Body of pancreas (tissue), 4 donors: ENCODE measurements at places on chromosomes 13 and 19. TPM values are rescaled to one million over a fixed set of nuclear protein-coding genes. Genes with fewer than 3 reads are reported as not detected.
A peak's percentile ranks its signal among the peaks of the same experiment; 100 is the strongest.

- H3K36me3 ChIP-seq, result no peaks in the 10 kb centered on the region
- DNase-seq, result peak; percentile 65
- H3K4me1 ChIP-seq, result peaks cover 26% of the 10 kb centered on the region
- no peak overlapping the region for H3K27ac ChIP-seq
- H3K4me3 ChIP-seq, result no peak overlapping the region
Measured at GRCh38 chr13:114115191-114115671, 17.2 kb downstream of the RASA3 start.

GRCh38 chr13:24742977-24743376 lies 21.0 kb upstream of the RNF17 start:
- no peak overlapping the region for H3K27ac ChIP-seq
- H3K27me3 ChIP-seq, result no peaks in the 10 kb centered on the region
- H3K4me3 ChIP-seq, result no peak overlapping the region
- H3K36me3 ChIP-seq, result no peaks in the 10 kb centered on the region
- H3K4me1 ChIP-seq, result peaks cover 17% of the 10 kb centered on the region
- no peak for DNase-seq

DNA sequence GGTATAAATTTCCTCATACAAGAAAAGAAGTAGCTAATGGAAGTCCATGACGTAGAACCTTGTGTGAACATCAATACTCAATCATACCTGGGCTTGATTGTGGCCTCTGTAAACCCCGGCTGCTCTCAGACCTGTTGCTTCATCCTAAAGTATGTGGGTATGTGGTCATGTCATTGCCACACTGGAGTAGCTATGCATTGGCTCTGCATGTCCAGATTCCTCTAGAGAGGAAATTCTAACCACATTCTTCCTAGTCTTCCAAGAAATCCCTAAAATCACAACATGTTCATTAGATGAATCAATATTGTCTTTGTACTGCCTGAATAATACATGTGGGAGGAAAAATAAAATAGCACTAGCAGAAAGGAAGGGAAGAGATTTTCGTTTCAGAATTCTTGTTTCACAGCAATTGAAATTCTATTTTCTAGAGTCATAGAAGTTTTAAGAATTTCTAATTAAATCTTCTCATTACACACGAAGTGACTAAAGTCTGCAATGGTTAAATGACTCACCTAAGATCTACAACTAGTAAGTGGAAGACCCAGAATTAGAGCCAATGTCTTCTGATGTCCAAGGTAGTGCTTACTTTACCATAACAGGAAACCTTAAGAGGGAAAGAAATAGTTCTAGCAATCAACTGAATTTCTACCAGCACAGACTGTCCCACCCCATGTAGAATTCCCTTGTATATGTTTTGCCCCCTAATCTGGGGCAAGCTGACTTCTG lies 28.0 kb downstream of the RXFP2 start:
- no peak for DNase-seq
- no peaks in the 10 kb centered on the region for H3K36me3 ChIP-seq
- no peak overlapping the region for H3K27ac ChIP-seq
- no peaks in the 10 kb centered on the region for H3K27me3 ChIP-seq
- H3K4me3 ChIP-seq, result no peak overlapping the region
- H3K4me1 ChIP-seq, result no peaks in the 10 kb centered on the region

DNA sequence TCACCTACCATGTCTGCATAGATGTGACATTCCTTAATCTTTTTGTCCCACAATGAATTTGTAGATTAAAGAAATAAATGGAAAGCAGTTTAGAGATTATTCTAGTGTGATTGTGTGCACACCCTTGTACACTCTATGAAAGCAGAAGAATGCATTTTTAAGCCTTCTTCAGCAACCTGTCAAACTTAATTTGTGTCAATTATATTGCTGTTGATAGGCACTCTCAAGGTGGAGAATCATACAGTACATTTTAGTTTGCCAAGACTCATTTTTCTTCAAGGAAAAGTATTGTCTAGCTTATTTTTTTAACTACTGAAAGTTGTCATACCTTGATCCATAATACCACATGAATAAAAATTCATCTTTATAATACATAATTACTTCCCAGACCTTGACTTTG lies 1898.9 kb downstream of the OLFM4 start:
- no peak for DNase-seq
- no peak overlapping the region for H3K27ac ChIP-seq
- no peaks in the 10 kb centered on the region for H3K36me3 ChIP-seq
- H3K27me3 ChIP-seq, result no peaks in the 10 kb centered on the region

GRCh38 chr19:16087940-16088339 lies 11.6 kb downstream of the TPM4 start:
- peaks cover 39% of the 10 kb centered on the region for H3K4me1 ChIP-seq
- DNase-seq, result no peak
- H3K27ac ChIP-seq, result peak overlapping the region; percentile 89
- H3K36me3 ChIP-seq, result peaks cover 18% of the 10 kb centered on the region
- no peaks in the 10 kb centered on the region for H3K27me3 ChIP-seq

DNA sequence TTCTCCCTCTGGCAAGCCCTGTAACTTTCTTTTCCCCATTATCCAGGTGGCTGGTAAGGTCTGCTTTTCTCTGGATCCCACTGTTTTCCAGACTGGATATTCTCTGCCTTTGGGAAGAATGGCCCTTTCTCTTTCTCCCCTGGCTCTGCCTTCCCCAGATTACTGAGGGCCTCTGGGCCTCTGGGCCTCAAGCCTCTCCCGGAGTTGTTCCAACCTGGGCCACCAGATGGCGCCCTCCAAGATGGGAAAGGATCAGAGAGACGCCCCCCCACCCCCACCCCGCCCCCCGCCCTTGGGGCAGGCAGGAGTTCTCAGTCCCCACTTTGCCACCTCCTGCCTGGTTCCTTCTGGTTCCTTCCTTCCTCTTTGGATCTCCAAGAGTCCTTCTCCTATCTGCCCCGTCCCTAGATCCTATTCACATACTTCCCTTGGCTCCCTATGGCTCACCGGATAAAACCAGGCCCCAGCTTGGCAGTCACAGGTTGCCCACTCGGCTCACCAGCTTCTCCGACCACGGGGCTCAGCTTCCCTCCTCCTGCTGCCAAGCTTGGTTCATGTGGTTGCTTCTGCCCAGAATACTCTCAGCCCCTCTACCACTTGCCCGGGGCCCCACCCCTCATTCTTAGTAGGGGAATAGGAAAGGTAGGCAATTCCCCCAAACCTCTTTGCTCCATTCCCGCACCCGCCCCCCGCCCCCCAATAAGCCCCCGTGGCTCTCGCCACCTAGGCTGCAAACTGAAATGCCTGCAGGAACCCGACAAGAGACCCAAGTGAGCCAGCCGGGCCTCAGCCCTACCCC lies 13.1 kb downstream of the EPS8L1 start:
- H3K36me3 ChIP-seq, result peaks cover 8% of the 10 kb centered on the region
- no peak overlapping the region for H3K4me3 ChIP-seq
- peak; percentile 82 for DNase-seq
- no peaks in the 10 kb centered on the region for H3K27me3 ChIP-seq
- H3K4me1 ChIP-seq, result peaks cover 23% of the 10 kb centered on the region
- no peak overlapping the region for H3K27ac ChIP-seq

DNA sequence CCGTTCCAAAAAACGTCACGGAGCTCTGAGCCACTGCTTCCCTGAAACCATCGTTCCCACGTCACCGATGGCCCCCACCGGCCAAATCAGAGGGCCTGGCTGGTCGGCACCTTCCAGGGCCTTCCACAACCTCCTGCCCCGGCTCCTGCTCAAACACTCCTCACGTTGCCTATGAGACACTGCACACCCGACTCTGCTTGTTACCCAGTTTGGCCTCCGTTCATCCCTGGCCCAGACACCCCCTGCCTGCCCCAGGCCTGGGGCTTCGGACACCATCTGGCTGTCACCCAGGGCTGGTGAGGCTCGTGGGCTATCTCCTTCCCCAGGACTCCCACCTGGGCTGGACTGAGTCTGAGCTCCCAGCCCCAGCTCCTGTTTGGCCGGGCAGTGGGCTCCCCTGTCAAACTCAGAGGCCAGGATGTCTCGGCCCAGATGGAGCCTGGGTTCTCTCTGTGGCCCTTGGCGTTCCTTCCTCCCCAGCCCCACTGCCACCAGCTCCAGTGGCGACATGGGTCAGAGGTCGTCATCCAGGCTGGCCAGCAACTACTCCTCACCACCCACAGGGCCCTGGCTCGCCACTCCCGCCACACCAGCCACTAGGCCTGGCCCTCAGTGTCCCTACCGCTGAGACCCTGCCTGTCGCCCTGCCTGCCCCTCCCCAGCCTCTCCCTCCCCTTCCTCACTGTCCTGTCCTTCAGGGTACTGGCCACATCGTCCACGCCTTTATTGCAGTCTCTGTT lies 17.7 kb downstream of the CERS1 start:
- H3K36me3 ChIP-seq, result no peaks in the 10 kb centered on the region
- no peaks in the 10 kb centered on the region for H3K27me3 ChIP-seq
- H3K4me1 ChIP-seq, result no peaks in the 10 kb centered on the region
- H3K4me3 ChIP-seq, result no peak overlapping the region
- no peak for DNase-seq

- H3K27me3 ChIP-seq, result no peaks in the 10 kb centered on the region
- H3K27ac ChIP-seq, result no peak overlapping the region
Measured at GRCh38 chr19:23789246-23789645, 30.6 kb upstream of the ZNF681 start.

DNA sequence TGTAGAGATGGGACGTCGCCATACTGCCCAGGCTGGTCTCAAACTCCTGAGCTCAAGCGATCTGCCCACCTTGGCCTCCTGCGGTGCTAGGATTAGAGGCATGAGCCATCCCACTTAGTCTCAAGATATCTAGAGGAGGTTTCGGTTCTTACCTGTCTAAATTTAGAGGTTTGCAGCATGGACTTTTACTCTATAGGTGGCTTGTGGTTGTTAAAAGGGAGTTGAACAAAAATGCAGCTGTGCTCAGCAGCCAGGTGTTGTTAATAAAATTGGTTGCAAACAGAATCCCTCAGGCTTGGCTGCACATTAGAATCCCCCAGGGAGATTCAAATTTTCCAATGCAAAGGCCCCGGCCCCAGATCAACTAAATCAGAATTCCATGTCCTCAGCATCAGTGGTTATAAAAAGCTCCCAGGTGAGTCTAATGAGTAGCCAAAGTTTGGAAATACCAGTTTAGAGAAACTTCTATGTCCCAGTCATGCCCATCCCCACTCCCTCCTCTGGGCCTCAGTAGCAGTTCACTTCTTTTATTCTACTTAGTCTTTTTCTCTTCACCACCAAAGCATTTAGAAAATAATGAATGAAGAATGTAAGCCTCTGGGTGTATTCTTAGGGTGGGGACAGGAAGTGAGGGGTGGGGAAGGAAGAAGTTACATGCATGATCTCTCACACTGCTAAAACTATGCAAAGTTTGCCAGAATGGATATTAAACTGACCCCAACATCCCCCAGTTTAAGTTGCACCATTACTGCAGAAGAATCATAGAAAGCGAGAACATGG lies 471.0 kb downstream of the COG6 start:
- DNase-seq, result no peak
- H3K4me1 ChIP-seq, result no peaks in the 10 kb centered on the region
- no peak overlapping the region for H3K27ac ChIP-seq
- H3K4me3 ChIP-seq, result no peak overlapping the region

GRCh38 chr13:35388441-35389355 lies 87.8 kb downstream of the MAB21L1 start:
- no peak overlapping the region for H3K4me3 ChIP-seq
- H3K27me3 ChIP-seq, result no peaks in the 10 kb centered on the region
- H3K4me1 ChIP-seq, result no peaks in the 10 kb centered on the region

- no peaks in the 10 kb centered on the region for H3K36me3 ChIP-seq
- H3K4me1 ChIP-seq, result peaks cover 87% of the 10 kb centered on the region
- no peaks in the 10 kb centered on the region for H3K27me3 ChIP-seq
- peak overlapping the region; percentile 87 for H3K27ac ChIP-seq
- peak; percentile 94 for DNase-seq
- H3K4me3 ChIP-seq, result no peak overlapping the region
Measured at GRCh38 chr13:27371932-27372331, 52.5 kb upstream of the GTF3A start.

DNA sequence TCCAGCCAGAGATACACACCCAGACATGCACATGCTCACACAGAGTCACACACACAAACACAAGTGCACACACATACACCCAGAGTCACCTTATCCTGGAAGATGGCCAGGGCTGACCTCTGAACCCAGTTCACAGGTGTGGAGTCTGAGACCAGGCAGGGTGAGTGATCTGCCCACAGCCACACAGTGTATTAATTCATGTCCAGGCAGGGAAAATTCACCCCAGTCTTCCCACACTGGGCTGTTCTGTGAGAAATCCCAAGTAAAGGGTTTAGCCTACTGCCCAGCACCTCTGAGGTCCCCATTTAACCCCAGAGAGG lies 2.0 kb downstream of the POU2F2 start:
- peaks cover 13% of the 10 kb centered on the region for H3K4me1 ChIP-seq
- no peak overlapping the region for H3K4me3 ChIP-seq
- no peak for DNase-seq
- no peaks in the 10 kb centered on the region for H3K36me3 ChIP-seq

DNA sequence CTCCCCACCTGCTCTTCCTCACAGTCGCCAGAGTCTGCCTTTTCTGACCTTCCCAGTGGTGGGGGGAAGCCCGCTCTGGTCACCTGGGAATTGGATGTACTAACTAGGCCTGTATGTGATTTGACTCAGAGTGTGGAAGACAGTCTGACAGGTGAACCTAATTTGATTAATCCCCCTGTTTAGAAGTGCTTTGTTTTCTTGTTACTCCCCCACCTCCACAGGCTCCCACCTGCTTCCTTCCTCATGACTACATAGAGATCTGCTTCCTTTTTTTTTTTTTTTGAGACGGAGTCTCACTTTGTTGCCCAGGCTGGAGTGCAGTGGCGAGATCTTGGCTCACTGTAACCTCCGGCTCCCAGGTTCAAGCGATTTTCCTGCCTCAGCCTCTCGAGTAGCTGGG lies 44.0 kb downstream of the COG3 start:
- no peak overlapping the region for H3K4me3 ChIP-seq
- H3K36me3 ChIP-seq, result peaks cover 26% of the 10 kb centered on the region
- H3K4me1 ChIP-seq, result no peaks in the 10 kb centered on the region
- no peak for DNase-seq

- DNase-seq, result no peak
- no peaks in the 10 kb centered on the region for H3K27me3 ChIP-seq
- no peak overlapping the region for H3K4me3 ChIP-seq
- peaks cover 53% of the 10 kb centered on the region for H3K4me1 ChIP-seq
Measured at GRCh38 chr19:49869009-49869483, 1.7 kb upstream of the PNKP start.

- no peaks in the 10 kb centered on the region for H3K36me3 ChIP-seq
- H3K27ac ChIP-seq, result no peak overlapping the region
- H3K4me1 ChIP-seq, result no peaks in the 10 kb centered on the region
- H3K27me3 ChIP-seq, result no peaks in the 10 kb centered on the region
- no peak overlapping the region for H3K4me3 ChIP-seq
- no peak for DNase-seq
Measured at GRCh38 chr13:95050800-95051615, 250.2 kb downstream of the ABCC4 start.

The LILRA1 gene
- 0.26 TPM for total RNA-seq

The SLC1A5 gene
- 31.4 TPM for total RNA-seq

The PLVAP gene
- 49.8 TPM for total RNA-seq

The FGF14 gene
- under 0.01 TPM for total RNA-seq

The SLC7A9 gene
- not detected for total RNA-seq

The RXFP2 gene
- not detected for total RNA-seq

The CEACAM21 gene
- not detected for total RNA-seq

The PCSK4 gene
- 10.9 TPM for total RNA-seq

The PVR gene
- 36.8 TPM for total RNA-seq

The SPRED3 gene
- under 0.01 TPM for total RNA-seq

The VSTM1 gene
- total RNA-seq, result not detected

The OR7C2 gene
- total RNA-seq, result not detected

The ZNF525 gene
- 14.2 TPM for total RNA-seq
